ENCODE measurements at places on chromosomes 4 and X.
A peak's percentile ranks its signal among the peaks of the same experiment; 100 is the strongest.

DNA sequence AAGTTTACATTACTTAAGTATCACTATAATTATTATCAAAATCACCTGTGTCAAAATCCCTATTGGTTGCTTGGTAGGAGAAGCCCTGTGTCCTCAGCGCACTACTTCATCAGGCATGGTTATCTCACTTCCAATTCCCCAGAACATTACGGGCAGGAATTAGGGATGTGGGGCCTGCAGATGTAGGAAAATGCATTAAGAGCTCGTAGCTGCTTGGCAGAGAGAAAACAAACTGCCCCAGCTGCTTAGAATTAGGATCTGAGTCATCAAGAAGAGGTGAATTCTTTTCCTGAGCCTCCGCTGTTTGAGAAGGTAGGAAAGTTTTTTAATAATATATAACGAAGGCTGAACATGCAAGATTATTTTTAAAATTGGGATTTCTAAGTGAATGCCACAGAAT, 31.1 kb upstream of the CLNK start:
- DNase-seq: no peak

- DNase-seq: no peak
Observed at GRCh38 chr4:114323841-114324240, 274.8 kb upstream of the UGT8 start.

- DNase-seq: no peak
Observed at GRCh38 chr4:25070545-25070944, 39.8 kb upstream of the LGI2 start.

- DNase-seq: no peak
Observed at GRCh38 chr4:7295911-7296660, 103.7 kb downstream of the SORCS2 start.

GRCh38 chrX:79366873-79367749, at the start of gene ITM2A:
ITM2A (minus strand) TSS chrX:79367334; CDS start chrX:79367215, 119 bp downstream.
- DNase-seq: peak; percentile 8

GRCh38 chr4:157196046-157196445, 24.5 kb upstream of the GRIA2 start:
- no peak for DNase-seq

Measured in stimulated activated CD4-positive, alpha-beta T cell treated with anti-CD3 and anti-CD28 coated beads, Interleukin-15, amount 100 ng/mL, for 1 hour (primary cell).